Gastrocnemius medialis (tissue), 4 donors: ENCODE measurements at places on chromosomes 2 and 18. TPM values are rescaled to one million over a fixed set of nuclear protein-coding genes. Genes with fewer than 3 reads are reported as not detected.

The DNAJC5G gene
- not detected for total RNA-seq

The SRD5A2 gene
- total RNA-seq = 0.07 TPM

The DPP4 gene
- 7.9 TPM for total RNA-seq

The EIF2AK2 gene
- total RNA-seq = 11.0 TPM

DNA sequence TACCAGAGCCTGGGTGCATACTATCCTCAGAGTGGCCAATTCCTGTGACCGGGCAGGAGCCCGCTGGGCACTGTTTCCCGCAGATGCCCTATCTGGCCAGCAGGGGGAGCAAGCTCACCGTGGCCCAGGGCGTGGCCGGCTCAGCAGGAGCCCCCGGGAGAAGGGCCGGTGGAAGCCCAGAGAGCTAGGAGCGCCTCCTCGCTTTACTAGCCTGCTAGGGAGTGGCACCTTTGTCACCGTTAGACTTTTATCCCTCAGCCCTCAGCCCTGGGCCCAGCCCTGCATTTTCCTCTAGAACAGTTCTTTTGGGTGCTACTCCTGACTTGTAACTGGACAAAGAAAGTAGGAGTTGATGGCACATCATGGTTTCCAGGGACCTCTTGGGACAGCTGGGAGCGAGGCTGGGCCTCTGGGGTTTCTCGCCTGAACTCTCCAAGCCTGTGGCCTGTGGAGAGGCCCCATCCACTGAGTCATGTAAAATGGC is 24.0 kb downstream of the TMEM177 start:
- H3K36me3 ChIP-seq = no peaks in the 10 kb centered on the region
- DNase-seq = peak; percentile 48
- H3K4me1 ChIP-seq = no peaks in the 10 kb centered on the region
- H3K27me3 ChIP-seq = no peaks in the 10 kb centered on the region
- no peak overlapping the region for H3K4me3 ChIP-seq

GRCh38 chr2:237309416-237309815 is 104.5 kb downstream of the COL6A3 start:
- H3K27ac ChIP-seq = peak overlapping the region; percentile 66
- no peak overlapping the region for H3K4me3 ChIP-seq
- no peaks in the 10 kb centered on the region for H3K36me3 ChIP-seq
- H3K27me3 ChIP-seq = no peaks in the 10 kb centered on the region
- H3K4me1 ChIP-seq = peaks cover 5% of the 10 kb centered on the region
- no peak for DNase-seq

GRCh38 chr2:2763351-2764000 is 432.4 kb upstream of the MYT1L start:
- no peak overlapping the region for H3K4me3 ChIP-seq
- H3K36me3 ChIP-seq = no peaks in the 10 kb centered on the region
- no peak for DNase-seq
- peak overlapping the region; percentile 74 for H3K27ac ChIP-seq
- no peaks in the 10 kb centered on the region for H3K27me3 ChIP-seq

DNA sequence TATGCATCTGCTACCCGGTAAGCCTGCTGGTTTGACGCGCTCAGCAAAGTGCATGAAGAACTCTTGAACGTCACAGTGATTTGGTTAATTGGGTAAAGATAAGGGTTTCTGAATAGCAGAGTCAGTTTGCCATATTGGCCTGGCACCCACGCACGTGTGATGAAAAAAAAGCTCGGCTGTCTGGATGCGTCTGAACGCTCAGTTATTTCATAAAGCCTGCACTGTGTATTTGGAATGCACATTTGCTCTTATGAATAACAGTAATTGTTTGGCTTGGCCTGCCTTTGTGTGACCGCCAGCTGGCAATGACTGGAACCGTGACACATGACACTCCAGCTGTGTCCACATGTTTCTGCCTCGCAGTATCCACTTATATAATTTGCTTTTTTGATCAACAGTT is 129.2 kb upstream of the MEIS1 start:
- DNase-seq = peak; percentile 56
- no peak overlapping the region for H3K4me3 ChIP-seq
- no peak overlapping the region for H3K27ac ChIP-seq
- H3K36me3 ChIP-seq = no peaks in the 10 kb centered on the region
- H3K27me3 ChIP-seq = no peaks in the 10 kb centered on the region

DNA sequence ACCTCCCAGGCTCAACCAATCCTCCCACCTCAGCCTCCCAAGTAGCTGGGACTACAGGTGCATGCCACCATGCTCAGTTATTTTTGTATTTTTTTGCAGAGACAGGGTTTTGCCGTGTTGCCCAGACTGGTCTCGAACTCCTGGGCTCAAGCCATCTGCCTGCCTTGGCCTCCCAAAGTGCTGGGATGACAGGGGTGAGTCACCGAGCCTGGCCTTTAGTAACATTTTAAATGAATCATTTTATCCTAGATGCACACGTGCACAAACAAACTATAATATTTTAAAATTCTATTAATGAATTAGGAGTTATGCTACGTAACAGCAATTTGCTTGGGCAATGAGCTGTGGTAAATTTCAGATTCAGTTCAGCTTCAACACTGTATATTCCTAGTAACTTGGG is 862.5 kb upstream of the ID2 start:
- H3K36me3 ChIP-seq = no peaks in the 10 kb centered on the region
- H3K4me3 ChIP-seq = no peak overlapping the region
- H3K4me1 ChIP-seq = no peaks in the 10 kb centered on the region
- H3K27me3 ChIP-seq = no peaks in the 10 kb centered on the region
